Sigmoid colon (tissue), 7 donors: ENCODE measurements at places on chromosomes 13 and 19. TPM values are rescaled to one million over a fixed set of nuclear protein-coding genes. Genes with fewer than 3 reads are reported as not detected.
A peak's percentile ranks its signal among the peaks of the same experiment; 100 is the strongest.

- no peaks in the 10 kb centered on the region for H3K27me3 ChIP-seq
- no peak overlapping the region for H3K27ac ChIP-seq
- no peak for DNase-seq
- H3K4me1 ChIP-seq: no peaks in the 10 kb centered on the region
- no peaks in the 10 kb centered on the region for H3K36me3 ChIP-seq
Measured at GRCh38 chr13:67917291-67917987, 687.3 kb upstream of the PCDH9 start.

The VSTM2B gene
- not detected for total RNA-seq

The AMH gene
- total RNA-seq: not detected

The ZNF700 gene
- total RNA-seq: 13.7 TPM

GRCh38 chr13:80359778-80360452 lies 19.0 kb upstream of the SPRY2 start:
- DNase-seq: no peak
- no peaks in the 10 kb centered on the region for H3K27me3 ChIP-seq
- no peaks in the 10 kb centered on the region for H3K4me1 ChIP-seq
- H3K4me3 ChIP-seq: no peak overlapping the region
- H3K36me3 ChIP-seq: no peaks in the 10 kb centered on the region
- H3K27ac ChIP-seq: no peak overlapping the region

DNA sequence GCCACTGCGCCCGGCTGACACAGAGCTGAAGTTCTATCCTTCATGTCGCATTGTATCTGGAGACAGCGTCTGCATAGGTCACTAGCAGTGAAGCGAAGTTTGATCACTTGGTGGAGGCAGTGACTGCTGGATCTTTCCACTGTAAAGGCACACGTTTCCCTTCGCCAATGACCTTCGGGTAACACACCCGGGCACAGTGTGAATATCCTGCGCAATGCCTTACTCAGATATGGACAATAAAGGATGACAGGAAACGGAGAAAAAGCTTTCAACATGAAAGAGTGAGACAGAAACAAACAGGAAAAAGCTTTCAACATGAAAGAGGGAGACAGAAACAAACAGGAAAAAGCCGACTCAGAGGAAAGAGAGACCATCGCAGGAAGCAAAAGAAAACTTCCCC lies 17.1 kb downstream of the ARL11 start:
- no peaks in the 10 kb centered on the region for H3K36me3 ChIP-seq
- H3K4me3 ChIP-seq: no peak overlapping the region
- no peaks in the 10 kb centered on the region for H3K27me3 ChIP-seq
- no peak for DNase-seq

DNA sequence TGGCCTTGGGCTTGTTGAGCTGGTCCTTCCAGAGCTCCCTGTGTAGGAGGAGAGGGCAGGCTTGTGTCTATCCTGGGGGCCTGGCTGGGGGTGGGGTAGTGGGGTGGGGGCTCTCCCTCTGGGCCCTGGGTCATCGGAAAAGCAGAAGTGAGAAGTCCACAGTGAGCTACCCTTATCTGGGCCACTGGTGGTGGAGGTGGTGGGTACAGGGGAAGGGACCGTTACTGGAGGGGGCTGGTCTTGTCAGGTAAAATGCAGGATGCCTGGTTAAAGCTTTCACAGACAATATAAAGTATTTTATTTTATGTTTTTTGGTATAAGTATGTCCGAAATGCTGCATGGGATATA lies 342 bp upstream of the SIGLEC10 start:
- no peak for DNase-seq
- H3K27me3 ChIP-seq: peaks cover 5% of the 10 kb centered on the region
- no peak overlapping the region for H3K4me3 ChIP-seq
- no peaks in the 10 kb centered on the region for H3K36me3 ChIP-seq
- no peak overlapping the region for H3K27ac ChIP-seq

DNA sequence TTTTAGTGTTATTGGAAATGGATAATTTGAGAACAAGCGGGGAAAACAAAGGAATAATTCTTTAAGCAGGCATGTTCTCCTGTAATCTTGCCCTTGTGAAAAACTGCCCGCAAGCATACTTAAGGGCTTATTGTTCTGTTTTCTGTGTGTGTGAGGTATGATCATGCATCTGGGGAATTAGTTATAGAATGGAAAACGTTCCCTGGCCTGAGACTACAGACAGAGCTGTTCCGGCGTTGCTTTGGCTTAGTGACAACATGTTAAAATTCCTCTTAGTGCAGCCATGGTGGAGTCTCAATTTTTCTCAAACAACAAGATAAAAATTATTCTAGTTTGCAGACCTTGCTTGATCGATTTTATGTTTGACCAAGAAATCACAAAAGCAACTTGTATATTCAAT lies 560.2 kb upstream of the SPRY2 start:
- no peaks in the 10 kb centered on the region for H3K27me3 ChIP-seq
- DNase-seq: no peak
- H3K27ac ChIP-seq: peak overlapping the region; percentile 9
- no peaks in the 10 kb centered on the region for H3K36me3 ChIP-seq
- H3K4me3 ChIP-seq: no peak overlapping the region

The CLEC17A gene
- total RNA-seq: not detected

The HSD17B14 gene
- total RNA-seq: 20.1 TPM

DNA sequence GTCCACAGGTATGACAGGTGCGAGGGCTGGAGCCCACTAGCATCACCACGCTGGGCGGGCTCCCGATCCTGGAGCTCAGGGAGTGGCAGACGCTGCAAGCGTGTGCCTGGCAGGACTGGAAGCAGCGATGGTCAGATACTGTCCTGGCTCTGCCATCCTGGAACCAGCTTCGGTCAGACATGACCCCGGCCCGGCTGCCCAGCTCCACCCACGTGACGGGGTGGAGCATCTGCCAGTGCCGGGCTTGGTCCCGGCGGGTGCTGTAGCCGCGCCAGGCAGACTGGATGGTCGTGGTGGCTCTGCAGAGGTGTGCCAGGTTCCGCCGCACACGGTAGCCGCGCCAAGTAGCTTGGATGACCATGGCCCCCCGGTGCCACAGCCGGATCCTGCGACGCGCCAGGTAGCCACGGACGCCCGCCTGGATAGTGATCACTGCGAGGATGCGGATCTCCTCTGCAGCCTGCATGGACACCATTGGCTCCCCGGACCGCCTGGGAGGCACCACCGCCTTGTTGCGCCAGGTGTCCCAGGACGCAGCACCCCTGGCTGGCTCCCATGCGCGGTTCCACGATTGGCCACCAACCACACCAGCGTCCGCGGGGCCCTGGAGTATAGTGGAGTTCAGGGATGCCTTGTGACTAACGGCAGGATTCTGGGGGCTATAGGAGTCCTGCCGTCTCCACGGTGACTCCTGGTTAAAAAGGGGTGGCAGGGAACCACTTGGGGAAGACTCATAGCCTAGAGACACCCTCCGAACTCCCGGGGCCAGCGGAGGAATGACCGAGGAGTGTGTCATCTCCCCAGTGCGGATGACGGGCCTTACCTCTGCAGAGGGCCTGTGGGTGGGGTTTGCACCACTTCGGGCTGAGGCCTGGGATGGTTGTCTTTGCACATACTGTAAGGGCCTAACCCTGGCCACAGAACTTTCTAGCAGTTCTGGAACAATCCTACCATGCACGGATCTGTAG lies 16.5 kb downstream of the IQCN start:
- H3K4me3 ChIP-seq: no peak overlapping the region
- H3K4me1 ChIP-seq: no peaks in the 10 kb centered on the region
- no peaks in the 10 kb centered on the region for H3K27me3 ChIP-seq
- no peaks in the 10 kb centered on the region for H3K36me3 ChIP-seq
- no peak for DNase-seq

GRCh38 chr19:4728871-4729270 lies 5.2 kb upstream of the DPP9 start:
- H3K27ac ChIP-seq: no peak overlapping the region
- peaks cover 8% of the 10 kb centered on the region for H3K4me1 ChIP-seq
- H3K36me3 ChIP-seq: no peaks in the 10 kb centered on the region

The NDFIP2 gene
- 12.1 TPM for total RNA-seq

The STAP2 gene
- 0.99 TPM for total RNA-seq

GRCh38 chr19:29850482-29850881 lies 38.7 kb downstream of the CCNE1 start:
- H3K4me1 ChIP-seq: no peaks in the 10 kb centered on the region
- no peak overlapping the region for H3K4me3 ChIP-seq

DNA sequence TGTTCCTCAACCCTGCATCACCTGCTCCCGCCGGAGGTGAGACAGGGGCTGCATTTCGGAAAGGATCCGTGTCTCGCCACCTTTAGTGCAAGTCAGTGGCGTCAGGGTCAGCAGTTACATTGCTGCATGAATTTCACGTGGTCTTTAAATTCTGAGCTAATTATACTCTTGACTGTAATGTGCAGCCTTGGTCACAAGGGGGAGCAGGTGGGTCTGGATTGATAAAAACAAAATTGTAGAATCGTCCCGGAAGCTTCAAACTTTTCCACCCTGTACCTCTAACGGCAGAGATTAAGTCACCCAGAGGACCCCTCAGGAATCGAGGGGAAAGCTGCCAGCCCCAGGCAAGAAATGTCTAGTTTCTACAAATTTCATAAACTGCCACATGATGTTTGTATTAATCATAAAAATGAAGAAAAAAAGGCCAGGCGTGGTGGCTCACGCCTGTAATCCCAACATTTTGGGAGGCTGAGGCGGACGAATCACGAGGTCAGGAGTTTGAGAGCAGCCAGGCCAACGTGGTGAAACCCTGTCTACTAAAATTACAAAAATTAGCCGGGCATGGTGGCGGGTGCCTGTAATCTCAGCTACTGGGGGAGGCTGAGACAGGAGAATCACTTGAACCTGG lies 20.2 kb downstream of the BBC3 start:
- H3K4me3 ChIP-seq: no peak overlapping the region
- no peaks in the 10 kb centered on the region for H3K27me3 ChIP-seq
- peak; percentile 90 for DNase-seq
- H3K36me3 ChIP-seq: peaks cover 41% of the 10 kb centered on the region

DNA sequence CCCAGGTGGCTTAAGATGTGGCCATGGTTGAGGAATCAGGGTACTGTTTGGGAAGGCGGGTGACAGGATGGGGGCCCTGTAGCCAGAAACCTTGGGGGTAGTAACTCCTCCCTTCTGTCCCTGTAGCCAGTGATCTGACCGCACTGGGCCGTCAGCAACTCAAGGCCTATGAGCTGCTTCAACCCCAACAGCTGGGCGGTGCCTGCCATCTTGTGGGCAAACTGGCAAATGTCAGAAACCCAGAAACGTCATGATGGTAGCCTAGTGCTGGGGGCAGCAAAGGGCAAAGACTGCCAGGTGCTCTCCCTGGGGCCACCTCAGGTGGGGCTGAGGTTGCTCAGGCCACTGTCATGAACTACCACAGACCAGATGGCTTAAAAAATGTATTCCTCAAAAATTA lies 3.5 kb downstream of the COPE start:
- no peaks in the 10 kb centered on the region for H3K4me1 ChIP-seq
- H3K27me3 ChIP-seq: no peaks in the 10 kb centered on the region
- no peak overlapping the region for H3K27ac ChIP-seq
- H3K36me3 ChIP-seq: no peaks in the 10 kb centered on the region

DNA sequence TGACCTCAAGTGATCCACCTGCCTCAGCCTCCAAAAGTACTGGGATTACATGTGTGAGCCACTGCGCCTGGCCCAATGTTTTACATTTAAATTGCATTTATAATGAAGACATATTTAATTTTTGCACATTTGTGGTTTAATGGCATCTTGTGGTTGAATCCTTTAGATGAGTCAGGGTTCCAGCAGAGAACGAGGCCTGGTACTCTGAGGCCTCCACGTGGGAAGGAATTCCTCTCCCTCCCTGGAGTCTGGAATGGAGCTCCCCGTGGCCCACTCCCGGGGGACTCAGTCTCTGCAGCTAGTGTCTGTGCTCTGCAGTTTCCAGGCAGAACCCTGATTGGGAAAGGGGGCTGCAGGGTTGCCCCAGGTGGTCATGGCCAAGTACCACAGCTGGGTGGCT lies 24.2 kb downstream of the ZFR2 start:
- no peak overlapping the region for H3K27ac ChIP-seq
- no peak for DNase-seq
- no peak overlapping the region for H3K4me3 ChIP-seq
- H3K27me3 ChIP-seq: no peaks in the 10 kb centered on the region
- H3K4me1 ChIP-seq: no peaks in the 10 kb centered on the region
- H3K36me3 ChIP-seq: no peaks in the 10 kb centered on the region

DNA sequence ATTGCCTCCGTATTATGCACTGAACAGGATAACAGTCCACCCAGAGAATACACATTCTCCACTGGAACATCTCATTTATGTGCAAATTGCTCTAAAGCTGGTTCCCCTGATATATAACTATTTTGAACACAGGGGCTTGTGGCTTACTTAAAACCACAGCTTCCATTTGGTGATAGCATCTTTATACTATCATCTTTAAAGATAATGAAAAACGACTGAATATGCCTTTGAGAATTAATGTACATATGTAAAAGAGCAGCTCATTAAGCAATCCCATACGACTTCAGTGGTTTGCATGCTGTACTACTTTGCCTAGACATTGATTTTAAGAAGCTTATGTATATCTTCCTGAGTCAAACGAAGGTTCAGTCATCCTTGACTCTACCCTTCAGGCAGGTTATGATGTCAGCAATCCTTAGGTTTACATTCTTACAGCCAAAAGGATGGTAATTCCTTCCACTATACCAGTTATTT lies 40.8 kb downstream of the BRD4 start:
- H3K4me1 ChIP-seq: peaks cover 100% of the 10 kb centered on the region
- no peak overlapping the region for H3K4me3 ChIP-seq
- H3K36me3 ChIP-seq: no peaks in the 10 kb centered on the region
- no peaks in the 10 kb centered on the region for H3K27me3 ChIP-seq

DNA sequence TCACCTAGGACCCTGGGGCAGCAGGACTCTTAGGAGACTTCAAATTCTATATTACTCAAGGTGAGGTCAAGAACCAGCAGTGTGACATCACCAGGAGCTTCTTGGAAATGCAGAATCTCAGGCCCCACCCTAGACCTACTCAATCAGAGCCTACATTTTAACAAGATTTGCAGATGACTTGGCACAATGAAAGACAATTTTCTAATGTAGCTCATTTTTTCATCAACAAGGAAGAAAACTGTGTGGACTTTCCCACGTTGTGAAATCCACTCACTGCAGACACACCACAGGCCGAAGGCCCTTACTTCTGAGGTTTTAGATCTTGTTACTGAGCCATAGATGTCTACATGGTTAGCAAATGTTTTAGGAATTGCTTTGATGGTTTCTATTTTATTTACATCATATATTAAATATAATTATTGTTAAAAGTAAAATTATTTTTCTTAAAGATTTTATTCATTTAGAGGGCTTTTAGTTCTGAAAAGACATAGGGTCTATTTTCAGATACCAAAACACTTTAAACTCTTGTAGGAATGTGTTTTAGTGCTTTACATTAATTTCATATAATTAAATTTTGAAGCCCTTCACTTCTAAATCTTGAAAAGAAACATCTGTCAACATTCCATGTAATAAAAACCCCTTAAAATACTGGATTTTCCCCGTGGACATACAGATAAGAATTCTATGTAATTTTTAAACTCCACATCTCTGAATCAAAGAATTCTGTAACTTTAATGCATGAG lies 18.5 kb upstream of the STARD13 start:
- H3K4me1 ChIP-seq: no peaks in the 10 kb centered on the region
- no peaks in the 10 kb centered on the region for H3K27me3 ChIP-seq
- no peaks in the 10 kb centered on the region for H3K36me3 ChIP-seq
- H3K4me3 ChIP-seq: no peak overlapping the region
- DNase-seq: no peak

GRCh38 chr13:94778986-94779385 lies 66.6 kb upstream of the SOX21 start:
- H3K27ac ChIP-seq: no peak overlapping the region
- no peak for DNase-seq
- no peaks in the 10 kb centered on the region for H3K36me3 ChIP-seq
